Kidney (tissue), 22 donors: ENCODE measurements at places on chromosomes 4 and X.

GRCh38 chrX:111131572-111131971 lies 35.6 kb downstream of the PAK3 start:
- DNase-seq = no peak

GRCh38 chrX:19705196-19705769 lies 182.1 kb downstream of the SH3KBP1 start:
- no peak for DNase-seq

DNA sequence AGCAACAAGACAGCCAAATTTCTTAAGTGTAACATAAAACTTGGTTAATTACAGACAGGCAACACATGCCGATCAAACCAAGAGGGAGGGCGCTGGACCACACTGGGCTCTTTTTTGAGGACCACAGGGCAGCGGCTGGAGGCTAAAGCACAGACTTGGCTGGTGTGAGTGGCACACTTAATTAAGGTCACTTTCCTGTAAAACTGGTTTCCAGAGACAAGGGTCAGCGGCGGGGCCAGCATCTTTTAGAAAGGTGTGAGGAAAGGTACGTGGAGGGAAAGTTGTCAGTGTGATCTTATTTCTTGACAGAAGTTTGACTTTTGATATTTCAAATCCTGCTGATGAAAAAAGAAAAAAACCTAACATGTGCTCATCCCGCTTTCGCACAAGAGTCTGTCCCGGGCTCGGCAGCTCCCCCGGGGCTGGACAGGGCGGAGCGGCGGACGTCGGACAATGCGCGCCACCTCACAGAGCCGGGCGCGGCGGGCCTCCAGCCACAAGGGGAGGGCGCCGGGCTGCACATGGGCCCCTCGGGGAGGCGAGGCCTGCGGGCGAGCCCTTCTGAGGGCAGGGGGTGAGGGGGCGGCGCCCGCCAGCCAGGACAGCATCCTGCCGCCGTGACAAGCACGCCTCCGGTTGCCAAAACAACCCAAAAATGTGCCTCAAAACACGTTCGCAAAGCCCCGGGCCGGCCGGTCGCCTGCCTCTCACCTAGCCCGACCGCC lies 660 bp upstream of the HSPA4L start:
- DNase-seq = peak; percentile 89

- DNase-seq = peak; percentile 64
Observed at GRCh38 chr4:37244583-37245390, at the start of gene NWD2. Gene NWD2 (plus strand): TSS chr4:37244743. CDS start chr4:37245068, 325 bp downstream.

GRCh38 chr4:104494185-104494584 lies 509 bp downstream of the CXXC4 start:
- DNase-seq = no peak
